ENCODE measurements at places on chromosomes 1 and 21. TPM values are rescaled to one million over a fixed set of nuclear protein-coding genes. Genes with fewer than 3 reads are reported as not detected.

Gene ACBD3
- 34.8 TPM for total RNA-seq

Gene CYP2J2
- total RNA-seq, result 4.3 TPM

Gene LEMD1
- total RNA-seq, result 0.52 TPM

Gene WDR64
- total RNA-seq, result not detected

Gene DCST1
- not detected for total RNA-seq

Gene CCDC17
- not detected for total RNA-seq

Gene ZNF648
- total RNA-seq, result not detected

Gene NUDT4B
- total RNA-seq, result 30.9 TPM

Gene MPC2
- 47.7 TPM for total RNA-seq

Gene RGS1
- total RNA-seq, result not detected

Gene TMEM81
- 3.0 TPM for total RNA-seq

Gene TNFSF4
- total RNA-seq, result 0.35 TPM

Gene FAM163A
- total RNA-seq, result not detected

Gene S100A7
- total RNA-seq, result not detected

Gene LMX1A
- not detected for total RNA-seq

Gene KCNK1
- 9.8 TPM for total RNA-seq

DNA sequence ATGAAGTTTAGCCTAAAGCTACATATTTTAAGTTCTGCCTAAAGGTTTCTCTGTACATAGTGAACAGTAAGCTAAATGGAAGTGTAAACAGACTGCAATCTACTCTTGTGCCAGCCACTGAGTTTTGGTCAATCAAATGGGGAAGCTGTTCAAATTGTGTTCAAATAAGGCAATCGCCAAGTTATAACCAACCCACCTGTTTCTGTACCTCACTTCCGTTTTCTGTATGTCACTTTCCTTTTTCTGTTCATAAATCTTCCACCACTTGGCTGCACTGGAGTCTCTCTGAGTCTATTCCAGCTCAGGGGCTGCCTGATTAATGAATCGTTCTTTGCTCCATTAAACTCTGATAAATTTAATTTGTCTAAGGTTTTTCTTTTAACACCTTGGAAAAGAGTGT is 10.8 kb upstream of the THEM4 start:
- no peak for DNase-seq

DNA sequence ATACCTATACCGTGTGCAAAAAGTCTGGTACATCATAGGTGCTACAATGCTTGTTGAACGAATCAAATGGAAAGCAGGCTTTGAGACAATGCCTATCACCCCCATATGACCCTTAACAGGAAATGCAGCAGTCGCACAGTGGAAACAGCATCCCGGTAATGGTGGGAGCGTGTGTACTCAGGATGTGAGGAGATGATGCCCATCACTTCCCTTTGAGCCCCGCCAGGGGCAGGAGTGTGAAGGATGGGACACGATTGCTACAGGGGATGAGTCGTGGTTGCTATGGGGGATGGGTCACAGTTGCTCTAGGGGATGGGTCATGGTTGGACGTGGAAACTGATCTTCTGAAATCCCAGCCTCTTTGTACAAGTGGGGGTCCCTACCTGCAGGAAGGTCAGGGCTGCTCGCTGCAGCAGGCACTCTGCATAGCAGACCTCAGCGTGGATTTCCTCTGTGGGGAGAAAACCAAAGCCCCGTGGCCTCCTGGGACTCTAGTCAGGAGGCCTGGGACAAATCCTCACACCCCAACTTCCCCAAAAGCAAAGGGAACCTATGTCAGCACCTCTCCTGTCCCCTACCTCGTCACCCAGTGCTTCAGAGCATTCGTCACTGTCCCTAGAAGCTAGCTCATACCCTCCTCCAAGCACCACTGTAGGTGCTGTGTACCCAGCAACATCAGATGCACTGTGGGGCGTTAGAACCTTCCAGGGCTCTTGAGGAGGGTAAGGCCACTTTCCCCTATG is 19.3 kb downstream of the TTC39A start:
- DNase-seq, result no peak

DNA sequence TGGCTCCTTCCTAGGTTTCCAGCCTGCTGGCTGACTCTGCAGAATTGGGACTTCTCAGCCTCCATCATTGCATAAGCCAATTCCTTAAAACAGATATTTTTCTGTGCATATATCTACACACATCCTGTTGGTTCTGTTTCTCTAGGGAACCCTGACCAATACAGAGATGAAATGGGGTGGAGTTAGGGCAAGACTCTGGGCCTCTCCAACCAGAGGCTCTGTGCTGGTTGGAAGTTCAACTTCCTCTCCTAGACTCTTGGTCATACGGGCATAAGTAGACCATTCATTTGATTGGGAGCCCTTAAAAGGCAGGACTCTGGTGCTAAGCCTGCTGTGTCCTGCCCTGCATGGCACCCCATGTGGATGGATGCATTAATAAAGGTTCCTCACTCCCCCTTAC is 55.0 kb downstream of the CNIH3 start:
- DNase-seq, result no peak

DNA sequence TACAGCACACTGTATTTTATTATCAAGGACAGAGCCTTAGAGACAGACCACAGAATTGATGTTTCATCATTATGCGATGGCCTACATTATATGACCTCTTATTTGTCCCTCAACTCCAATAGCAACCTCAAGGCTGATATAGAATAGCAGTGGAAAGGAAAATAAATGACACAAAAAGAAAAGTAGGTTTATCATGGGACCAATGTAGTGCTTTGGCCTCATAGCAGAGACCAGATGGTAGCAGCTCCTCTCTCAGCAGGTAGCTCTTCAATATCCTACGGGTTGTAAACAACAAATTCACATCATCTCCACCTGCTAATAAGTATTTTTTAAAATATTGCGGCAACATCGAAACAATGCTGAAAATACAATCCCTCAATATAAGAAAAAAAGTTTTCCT is 25.2 kb downstream of the ANP32E start:
- DNase-seq, result no peak

GRCh38 chr21:46153247-46154154 is 1.9 kb downstream of the FTCD start:
- DNase-seq, result no peak

GRCh38 chr21:41850085-41850484 is 29.1 kb downstream of the PRDM15 start:
- DNase-seq, result no peak

DNA sequence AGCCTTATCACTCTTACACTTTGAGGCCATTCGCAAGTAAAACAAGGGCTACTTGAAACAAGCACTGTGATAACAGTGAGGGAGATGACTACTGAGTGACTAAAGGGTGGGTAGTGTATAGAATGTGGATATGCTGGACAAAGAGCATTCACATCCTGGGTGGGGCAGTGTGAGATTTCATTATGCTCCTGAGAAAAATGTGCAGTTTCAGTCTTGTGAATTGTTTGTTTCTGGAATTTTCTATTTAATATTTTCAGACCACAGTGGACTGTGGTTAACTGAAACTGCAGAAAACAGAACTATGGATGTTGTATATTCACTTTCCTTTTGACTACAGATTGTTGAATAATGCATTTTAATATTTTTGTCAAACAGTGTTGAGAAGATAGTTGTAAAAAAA is 25.1 kb upstream of the B3GALT2 start:
- no peak for DNase-seq

DNA sequence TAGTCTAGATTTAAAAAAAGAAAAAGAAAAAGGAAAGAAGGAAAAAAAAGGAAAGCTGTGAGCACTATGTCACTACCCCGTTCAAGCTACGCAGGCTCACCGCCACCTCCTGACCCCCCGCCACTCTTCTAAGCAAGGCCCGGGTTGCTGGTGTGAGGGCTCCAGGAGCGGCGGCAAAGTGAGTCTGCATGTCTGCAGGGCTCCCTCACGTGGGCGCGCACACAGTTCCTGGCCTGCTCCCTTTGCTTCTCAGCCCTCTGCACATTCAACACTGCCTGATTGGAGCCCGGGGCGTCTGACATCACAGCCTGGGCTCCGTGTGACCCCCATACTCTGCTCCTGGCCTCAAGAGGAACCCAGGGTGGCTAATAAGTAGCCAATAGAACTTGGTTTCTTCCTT is 81.4 kb upstream of the TLR5 start:
- no peak for DNase-seq

- no peak for DNase-seq
Observed at GRCh38 chr1:91883470-91883869, 2.5 kb downstream of the TGFBR3 start.

GRCh38 chr1:26079960-26080814 is 12.8 kb upstream of the TRIM63 start:
- DNase-seq, result no peak

GRCh38 chr1:32753532-32754316 is 51.2 kb upstream of the SYNC start:
- DNase-seq, result no peak

DNA sequence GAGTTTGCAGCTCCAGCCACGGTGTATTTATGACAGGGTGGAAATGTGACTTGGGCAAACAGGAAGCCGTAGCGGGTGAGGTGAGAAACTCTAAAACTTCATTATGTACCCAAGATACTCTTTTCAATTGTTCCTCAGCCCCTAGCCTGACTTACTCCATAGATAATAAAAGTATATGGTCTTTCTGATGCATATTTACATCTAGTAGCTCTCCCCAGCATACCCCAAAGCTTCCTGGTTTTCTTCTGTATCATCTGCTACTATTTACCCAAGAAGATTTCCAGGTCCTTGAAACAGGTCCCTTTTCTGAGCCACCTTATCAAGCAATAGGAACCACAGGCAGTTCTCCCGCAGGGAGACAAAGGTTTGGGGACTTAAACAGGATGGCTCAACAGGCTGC is 201.5 kb upstream of the ESRRG start:
- DNase-seq, result no peak

DNA sequence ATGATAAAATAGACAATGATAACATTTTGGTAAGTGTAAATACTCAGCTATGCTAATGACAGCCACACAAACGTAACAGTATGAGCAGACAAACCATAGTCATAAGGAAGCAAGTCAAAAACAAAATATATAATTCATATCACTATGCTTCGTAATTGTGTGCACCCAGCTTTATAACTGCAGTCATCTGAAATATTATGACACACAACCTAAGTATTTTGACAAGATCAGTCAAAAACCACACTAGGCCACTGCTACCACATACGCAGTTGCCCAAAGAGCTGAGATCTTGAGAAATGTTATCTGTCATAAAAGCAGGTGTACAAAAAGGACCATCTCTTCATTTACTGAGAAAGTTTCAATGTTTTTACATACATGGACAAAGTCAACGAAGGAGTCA is 26.0 kb downstream of the RNASEL start:
- DNase-seq, result no peak

- no peak for DNase-seq
Observed at GRCh38 chr1:233478611-233479010, 135.3 kb upstream of the KCNK1 start.

DNA sequence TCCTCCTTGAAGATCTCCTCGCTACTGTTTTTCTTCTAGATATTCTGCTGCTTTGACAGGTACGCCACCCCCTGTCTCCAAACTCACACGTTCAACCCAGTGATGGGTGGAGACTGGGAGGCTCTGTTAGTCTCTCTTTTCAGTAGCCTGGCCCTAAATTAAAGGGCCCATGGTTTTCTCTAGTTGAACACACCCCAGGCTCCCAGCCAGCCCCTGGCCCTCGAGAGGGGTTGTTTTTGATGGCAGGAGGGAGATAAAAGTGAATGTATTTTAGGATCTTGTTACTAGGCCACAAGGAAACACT is 21.6 kb upstream of the CLDN14 start:
- no peak for DNase-seq

DNA sequence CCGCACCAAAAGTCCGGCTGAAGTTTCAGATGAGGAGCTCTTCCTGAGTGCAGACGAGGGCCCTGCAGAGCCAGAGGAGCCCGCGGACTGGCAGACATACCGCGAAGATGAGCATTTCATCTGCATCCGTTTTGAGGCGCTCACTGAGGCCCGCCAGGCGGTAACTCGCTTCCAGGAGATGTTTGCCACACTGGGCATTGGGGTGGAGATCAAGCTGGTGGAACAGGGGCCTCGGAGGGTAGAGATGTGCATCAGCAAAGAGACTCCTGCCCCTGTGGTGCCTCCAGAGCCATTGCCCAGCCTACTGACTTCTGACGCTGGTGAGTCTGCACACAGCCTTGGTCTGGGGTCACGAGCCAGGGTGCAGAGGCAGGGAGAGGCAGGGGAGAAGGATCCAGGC is 84.7 kb downstream of the TRIM11 start:
- DNase-seq, result no peak

GRCh38 chr21:41651406-41651805 is 115.4 kb downstream of the RIPK4 start:
- DNase-seq, result no peak

GRCh38 chr21:22791986-22792560 is 1793.9 kb downstream of the NCAM2 start:
- no peak for DNase-seq

GRCh38 chr1:30284226-30284625 is 439.2 kb downstream of the MATN1 start:
- no peak for DNase-seq

GRCh38 chr1:193368302-193368701 is 181.9 kb upstream of the B3GALT2 start:
- DNase-seq, result no peak

- no peak for DNase-seq
Observed at GRCh38 chr1:41504114-41505035, 19.9 kb upstream of the EDN2 start.

DNA sequence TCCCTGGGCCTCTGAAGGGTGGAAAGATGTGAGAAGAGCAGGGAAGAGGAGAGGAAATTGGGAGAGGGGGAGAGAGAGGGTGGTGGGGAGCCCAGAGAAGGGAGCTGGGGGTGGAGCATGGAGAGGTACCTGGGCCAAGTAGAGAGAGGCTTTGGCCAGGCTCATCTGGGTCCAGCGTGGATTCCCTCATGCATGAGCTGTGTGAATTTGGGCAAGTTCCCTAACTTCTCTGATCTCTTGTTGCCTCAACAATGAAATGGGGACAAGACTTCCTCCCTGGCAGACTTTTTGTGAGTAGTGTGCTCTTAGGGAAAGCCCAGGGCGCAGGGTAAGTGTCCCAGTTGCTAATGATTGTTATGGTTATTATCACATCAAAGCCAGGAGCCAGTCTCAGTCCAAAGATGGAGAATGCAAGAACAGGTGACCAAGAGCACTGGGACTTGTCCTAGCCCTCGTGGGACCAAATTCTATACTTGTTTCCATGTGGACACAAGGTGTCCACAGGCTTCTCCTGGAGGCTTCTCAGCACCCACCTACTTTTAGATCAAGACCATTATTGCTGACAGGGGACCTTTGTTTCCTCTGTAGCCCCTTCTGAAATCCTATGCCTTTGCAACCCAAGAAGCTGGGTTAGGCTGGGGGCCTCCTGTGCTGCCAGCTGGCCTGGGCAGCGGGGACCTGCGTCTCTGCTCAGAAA is 13.9 kb downstream of the IL6R start:
- DNase-seq, result no peak
